Cardiac septum (tissue), 1 donor: ENCODE measurements at places on chromosomes 12 and 14.

- no peak for DNase-seq
These were observed 32.0 kb downstream of the PEX5 start for GRCh38 chr12:7221486-7221885.

- no peak for DNase-seq
These were observed 266.5 kb downstream of the SLC15A4 start for GRCh38 chr12:128557231-128557630.

DNA sequence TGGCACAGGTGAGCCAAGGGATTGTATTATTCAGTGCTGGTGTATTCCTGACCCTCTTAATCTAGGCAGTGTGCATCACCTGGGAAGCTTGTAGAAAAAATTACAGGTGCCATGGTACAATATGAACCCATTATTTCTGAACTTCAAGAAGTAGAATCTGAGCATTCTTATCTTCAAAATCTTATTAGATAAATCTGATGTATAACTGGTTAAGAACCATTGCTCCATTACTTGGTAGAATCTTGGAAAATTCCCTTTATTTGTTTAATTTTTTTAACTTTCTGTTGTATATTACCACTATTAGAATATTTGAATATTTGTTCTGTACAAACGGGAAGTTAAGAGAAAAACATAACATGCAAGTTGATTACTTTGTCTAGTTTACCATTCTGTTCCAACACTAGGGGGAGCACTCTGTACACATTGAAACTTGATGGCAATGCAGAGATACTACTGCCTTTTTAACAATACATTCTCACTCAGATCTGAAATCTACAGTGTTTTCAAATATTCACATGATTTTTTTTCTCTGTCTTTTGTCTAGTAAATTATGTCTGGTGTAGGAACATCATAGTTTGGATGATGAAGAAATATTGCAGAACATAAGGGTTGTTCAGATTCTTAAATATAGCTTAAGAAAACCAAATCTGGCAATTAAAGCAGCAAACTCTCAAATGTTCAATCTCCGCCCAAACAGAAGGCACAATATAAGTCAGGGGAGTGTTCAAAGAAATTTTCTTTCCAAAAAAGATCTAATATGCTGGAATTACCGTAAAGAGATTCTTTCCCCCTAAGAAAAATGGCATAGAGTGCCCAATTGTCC is 196.6 kb downstream of the PCNX1 start:
- no peak for DNase-seq

DNA sequence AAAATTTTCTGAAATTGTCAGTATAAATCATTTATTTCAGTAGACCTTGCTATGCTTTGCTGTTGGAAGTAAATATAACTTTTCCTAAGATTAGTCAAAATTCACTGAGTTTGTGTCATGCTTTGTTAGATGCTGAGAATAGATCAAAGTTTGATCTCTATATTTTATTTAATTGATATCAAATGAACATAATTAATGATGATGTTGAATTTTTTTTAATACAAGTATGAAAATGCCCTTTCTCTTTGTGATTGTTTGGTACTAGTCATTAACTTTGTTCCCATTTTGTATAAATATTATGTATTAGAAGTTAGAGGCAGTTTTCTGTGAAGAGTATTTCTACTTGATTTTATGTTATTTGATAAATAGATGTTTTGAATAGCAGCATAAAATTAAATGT is 45.7 kb downstream of the CCDC91 start:
- no peak for DNase-seq

DNA sequence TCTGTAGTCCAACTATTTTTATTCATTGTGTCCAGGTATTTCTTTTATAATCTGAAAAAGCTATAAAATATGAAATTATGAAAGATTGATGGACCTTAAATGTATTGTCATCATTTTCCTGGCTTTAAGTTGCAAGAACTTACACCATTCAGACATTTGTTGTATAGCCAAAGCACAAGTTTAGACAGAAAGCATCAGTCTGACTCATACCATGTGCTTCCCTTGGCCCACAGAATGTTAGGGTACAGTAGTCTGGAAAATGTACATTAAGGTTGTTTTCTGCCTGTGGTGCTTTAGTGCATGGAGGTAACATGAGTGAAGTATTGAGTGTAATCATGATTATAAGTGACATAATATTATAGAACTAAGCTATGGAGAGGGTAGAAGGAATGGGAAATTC is 1002.5 kb downstream of the BCL11B start:
- DNase-seq, result no peak

DNA sequence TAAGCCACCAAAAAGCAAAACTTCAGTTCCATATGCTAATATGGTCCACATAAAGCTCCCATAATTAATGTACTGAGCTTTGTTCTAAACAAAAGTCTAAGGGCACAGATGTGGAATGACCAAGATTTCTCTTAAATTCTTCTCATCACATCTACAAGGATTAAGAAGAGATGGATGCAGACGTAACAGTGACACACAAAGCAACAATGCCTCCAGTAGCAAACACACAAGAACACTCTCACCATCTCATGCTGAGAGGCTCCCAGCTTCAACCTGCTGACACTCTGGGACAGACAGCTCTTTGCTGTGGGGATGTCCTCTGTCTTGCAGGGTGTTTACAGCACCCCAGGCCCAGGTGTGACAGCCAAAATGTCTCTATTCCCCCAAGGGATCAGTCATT is 48.2 kb downstream of the SETD3 start:
- no peak for DNase-seq
